Activated CD4-positive, alpha-beta T cell treated with anti-CD3 and anti-CD28 coated beads, Interleukin-2, amount 50 U/mL, for 1 hour (primary cell): ENCODE measurements at places on chromosomes 2 and 18.

GRCh38 chr18:63087421-63088230 is 231.9 kb downstream of the BCL2 start:
- DNase-seq, result no peak

GRCh38 chr18:23377669-23378301 is 75.3 kb upstream of the RIOK3 start:
- no peak for DNase-seq

DNA sequence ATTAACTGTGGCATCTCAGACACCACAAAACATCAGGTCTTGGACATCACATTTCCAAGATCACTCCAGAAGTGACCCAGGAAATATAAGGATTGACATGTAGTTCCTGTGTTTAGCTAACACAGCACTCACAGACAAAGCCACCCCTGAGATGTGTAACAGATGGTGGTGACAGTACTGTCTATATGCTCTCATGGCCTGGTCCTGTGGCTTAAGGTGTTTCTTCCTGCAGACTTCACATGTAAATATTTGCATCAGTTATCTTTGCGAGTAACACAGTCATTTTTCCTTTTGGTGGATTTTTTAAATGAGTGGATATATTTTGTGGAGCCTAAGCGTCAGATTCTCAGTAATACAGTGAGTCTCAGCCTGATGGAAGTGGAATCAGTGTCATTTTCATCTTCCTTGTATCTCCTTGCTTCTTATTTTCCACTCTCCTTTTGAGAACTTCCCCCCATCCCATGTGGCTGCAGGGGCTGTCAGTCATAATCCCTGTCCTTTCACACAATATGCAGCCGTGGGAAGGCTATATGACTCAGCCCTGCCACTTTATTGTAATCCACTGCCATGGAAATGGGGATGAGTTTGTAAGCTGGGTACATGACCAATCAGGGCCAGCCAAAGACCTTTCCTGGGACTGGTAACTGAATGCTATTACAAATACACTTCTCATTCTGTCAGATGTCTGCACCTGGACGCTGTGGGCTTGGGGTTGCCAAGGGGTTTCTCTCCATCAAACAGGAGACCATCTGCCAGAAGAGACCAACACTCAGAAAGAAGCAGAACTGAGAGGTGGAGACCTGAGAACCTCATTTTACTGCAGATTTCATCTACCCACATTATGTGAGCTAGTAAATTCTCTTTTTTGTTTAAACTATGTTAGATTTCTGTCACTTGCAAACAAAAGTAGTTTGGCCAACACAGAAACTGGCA is 74.3 kb downstream of the ICOS start:
- DNase-seq, result no peak

DNA sequence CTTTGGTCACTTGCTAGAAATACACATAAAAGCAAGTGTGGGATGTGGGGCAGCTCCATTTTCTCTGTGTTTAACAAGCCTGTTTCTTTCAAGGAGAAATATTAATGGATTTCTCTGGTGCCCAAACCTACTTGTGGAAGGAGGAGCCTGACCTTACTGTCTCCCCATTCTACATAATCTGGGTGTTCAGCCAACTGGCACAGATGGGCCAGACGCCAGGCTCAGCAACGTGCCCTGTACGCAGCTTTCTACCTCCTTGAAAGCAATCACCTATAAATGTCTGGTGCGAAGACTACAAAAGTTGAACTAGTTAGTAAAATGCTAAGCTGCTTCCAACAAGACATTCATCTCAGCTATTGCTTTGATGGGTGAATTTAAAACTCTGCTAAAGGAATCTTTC is 33.2 kb upstream of the MYO3B start:
- no peak for DNase-seq

DNA sequence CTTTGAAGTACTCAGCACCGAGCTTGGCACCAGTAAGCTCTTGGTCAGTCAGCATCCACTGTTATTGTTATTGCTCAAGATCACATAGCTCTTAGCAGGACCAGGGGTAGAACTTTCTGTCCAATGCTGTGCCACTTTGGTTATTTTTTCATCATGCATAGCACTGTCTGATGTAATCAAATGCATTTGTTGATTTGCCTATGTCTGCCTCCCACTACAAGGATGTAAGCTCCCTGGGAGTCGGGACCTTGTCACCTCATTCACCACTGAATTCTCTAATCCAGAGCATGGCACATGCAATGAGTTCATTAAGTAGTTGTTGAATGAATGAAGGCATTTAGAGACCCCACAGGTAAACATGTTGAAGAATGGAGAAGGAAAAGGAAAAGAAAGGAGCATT is 29.0 kb upstream of the DLX1 start:
- no peak for DNase-seq

- no peak for DNase-seq
Measured at GRCh38 chr2:234808907-234809306, 142.9 kb upstream of the SH3BP4 start.

- no peak for DNase-seq
Measured at GRCh38 chr18:76246590-76246989, 248.5 kb downstream of the ZNF516 start.

DNA sequence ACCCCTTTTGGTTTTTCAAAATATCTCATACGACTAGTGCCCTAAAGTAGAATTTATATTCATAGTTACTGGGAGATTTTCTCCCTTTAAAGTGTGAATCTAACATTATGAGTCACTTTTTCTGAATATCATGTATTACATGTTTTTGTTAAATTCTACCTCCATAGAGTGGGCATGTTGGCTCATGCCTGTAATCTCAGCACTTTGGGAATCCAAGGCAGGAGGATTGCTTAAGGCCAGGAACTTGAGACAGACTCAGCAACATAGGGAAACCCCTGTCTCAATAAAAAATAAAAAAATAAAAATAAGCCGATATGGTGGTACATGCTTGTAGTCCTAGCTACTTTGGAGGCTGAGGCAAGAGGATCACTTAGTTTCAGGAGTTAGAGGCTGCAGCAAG is 45.3 kb upstream of the UNC80 start:
- no peak for DNase-seq

GRCh38 chr2:8786463-8786862 is 51.0 kb downstream of the KIDINS220 start:
- no peak for DNase-seq

DNA sequence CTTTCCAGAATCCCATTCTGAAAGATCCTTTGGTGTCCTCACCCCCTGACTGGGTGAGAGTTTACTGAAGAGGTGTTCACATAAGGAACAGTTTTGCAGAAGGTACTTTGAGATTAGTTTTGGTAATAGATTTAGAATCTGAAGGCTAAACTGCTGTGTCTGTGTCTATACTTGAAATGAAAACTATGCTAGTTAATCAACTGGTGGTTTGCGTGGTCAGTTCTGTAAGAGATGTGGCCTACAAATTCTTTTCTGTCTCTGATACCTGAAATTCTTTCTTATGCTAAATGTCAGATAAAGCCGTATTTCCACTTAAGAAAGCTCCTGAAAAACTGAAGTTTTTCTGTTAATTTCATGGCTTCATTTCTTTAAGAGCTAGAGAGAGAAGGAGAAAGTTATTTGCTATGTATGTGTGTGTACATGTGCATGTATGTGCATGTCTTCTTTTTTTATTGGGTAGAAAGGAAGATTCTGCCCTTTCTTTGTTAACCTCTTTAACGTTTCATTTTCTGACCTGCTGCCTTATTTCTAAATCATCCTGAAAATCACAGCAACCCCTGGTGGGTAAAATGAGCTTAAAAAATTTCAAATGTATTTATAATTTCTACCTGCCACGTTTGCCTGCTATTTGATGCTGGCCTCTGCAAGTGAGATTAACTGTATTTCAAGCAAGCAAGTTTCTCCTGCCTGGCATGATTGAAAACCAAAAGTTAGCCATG is 552.0 kb upstream of the NRP2 start:
- DNase-seq, result no peak

GRCh38 chr2:165863810-165864261 is 69.8 kb upstream of the GALNT3 start:
- no peak for DNase-seq

- DNase-seq, result no peak
Measured at GRCh38 chr18:7812431-7813063, 245.4 kb downstream of the PTPRM start.

- DNase-seq, result no peak
Measured at GRCh38 chr18:33459612-33460011, 19.1 kb upstream of the CCDC178 start.

DNA sequence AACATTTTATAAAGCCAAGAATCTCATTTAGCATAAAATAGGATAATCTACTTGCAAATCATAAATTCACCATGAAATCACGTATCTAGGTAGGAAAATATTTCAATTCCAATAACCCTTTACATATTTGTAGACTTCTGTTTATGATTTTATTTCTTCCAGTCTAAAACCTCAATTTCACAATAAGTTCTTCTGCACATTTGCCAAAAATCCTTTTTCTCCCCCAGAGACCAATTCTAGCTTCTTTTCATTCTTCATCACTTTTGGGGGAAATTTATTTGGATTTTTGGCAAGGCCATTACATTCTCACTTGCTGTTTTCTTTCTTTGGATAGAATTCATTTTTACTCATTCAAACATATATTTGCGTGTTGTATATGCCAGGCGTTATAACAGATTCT is 86.8 kb downstream of the SPRED2 start:
- no peak for DNase-seq

DNA sequence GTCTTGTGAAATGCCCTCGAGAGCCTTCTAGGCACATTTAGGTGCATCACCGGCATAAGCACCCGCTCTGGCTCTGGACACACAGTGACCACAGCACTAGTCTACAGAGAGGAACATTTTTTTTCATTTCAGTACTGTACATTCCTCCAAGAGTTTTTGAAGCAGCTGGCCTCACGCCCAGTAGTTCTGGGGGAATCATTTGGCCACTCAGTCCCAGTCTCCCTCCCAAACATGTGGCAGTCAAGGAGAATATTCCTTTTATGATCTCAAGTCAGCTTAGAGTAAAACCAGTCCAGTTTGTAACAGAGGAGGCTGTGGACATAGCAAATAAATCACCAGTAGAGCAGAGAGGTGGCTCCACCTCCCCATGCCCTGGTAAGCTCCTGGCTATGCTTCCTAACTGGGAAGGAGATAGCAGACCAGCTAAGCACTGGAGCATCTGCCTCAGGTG is 48.1 kb downstream of the KCNE4 start:
- no peak for DNase-seq

DNA sequence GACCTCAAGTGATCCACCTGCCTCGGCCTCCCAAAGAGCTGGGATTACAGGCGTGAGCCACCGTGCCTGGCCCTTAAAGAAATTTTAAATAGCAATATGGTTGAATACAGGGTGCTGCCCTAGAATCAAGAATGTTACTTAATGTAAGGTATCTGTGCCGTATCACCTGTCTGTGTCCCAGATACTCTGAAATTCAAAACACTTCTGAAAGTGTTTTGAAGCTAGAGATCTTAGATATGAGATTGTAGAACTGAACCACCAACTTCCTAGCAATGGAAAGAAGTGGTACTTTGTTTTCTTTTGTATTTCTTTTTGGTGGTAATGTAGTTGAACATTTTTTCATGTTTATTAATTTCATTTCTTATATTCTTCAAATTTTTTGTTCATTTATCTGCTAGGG is 13.0 kb downstream of the PTPN4 start:
- DNase-seq, result no peak

GRCh38 chr2:65264821-65265670 is 37.4 kb downstream of the ACTR2 start:
- DNase-seq, result no peak

- DNase-seq, result no peak
Measured at GRCh38 chr2:46383113-46383395, 85.8 kb downstream of the EPAS1 start.

DNA sequence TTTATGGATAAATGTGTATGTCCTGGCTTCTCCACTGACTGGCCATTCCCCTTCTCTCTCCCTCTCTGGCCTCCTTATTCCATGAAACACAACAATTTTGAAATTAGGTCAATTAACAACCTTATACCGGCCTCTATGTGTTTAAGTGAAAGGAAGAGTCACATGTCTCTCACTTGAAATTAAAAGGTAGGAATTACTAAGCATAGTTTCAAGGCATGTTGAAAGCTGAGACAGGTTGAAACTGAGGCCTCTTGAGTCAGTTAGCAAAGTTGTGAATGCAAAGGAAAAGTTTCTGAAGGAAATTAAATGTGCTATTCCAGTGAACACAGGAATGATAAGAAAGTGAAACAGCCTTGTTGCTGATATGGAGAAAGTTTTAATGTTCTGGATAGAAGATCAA is 69.7 kb downstream of the ADAM23 start:
- DNase-seq, result no peak

- no peak for DNase-seq
Measured at GRCh38 chr2:218404351-218405085, 4.8 kb downstream of the CTDSP1 start.

- no peak for DNase-seq
Measured at GRCh38 chr2:214775971-214776370, 33.5 kb downstream of the BARD1 start.

DNA sequence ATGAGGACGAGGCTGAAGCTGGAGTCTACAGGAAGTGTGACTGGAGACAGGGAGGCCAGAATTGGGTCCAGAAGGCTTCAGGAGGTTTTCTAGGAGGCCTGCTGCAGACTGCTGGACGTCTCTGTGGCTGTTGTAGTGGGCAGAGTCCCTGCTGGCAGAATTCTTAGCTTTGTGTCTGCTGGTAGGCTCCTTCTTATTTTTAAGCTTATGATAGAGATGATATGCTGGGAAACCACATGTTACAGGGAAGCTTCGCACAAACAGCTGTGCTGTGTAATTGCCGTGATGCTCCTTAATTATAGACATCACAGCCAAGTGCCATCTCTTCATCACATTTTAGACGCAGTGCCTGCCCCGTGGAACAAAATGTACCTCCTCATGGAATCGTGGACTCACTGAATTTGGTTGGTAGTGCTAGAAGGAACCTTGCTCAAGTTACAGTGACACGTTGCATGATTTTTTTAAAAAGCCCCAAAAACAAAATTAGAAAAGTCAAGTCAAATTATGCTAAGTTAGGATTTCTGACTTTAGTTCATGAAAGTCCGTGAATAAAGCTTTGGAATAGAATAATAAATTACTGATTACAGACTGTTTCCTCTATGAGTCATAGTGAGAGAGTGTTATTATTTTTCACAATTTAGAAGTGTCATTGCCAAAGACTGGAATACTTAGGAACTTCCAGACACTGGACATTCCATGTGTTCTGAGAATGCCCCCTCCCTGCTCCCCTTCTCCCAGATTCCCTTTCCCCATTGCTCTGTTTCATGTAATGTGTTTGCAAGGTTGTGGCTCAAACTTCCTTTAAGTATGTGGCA is 144.1 kb downstream of the FHOD3 start:
- DNase-seq, result no peak

DNA sequence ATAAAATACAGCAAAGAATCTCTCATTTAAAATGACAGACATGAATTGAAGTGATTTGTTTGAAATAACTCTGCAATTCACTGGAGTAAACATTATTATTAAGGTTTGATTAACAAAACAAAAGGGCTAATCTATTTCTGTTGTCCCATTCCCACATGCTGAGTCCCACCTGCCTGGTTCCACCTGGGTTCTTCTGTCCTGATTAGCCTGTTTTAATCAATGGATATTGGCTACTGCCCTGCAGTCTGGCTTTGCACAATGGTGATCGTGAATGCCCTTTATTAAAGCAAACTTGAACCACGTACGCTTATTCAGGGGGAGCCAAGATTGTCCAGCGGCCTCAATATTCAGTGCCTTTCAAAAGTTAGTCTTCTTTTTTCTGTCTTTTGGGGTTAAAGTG is 72.8 kb upstream of the CDH19 start:
- no peak for DNase-seq
